ENCODE measurements at places on chromosomes 4 and X. TPM values are rescaled to one million over a fixed set of nuclear protein-coding genes. Genes with fewer than 3 reads are reported as not detected.

The ZNF630 gene
- 0.33 TPM for total RNA-seq

The CLDN22 gene
- total RNA-seq, result not detected

The YIPF7 gene
- not detected for total RNA-seq

GRCh38 chr4:38226170-38226569 is 266.0 kb downstream of the PTTG2 start:
- DNase-seq, result no peak

DNA sequence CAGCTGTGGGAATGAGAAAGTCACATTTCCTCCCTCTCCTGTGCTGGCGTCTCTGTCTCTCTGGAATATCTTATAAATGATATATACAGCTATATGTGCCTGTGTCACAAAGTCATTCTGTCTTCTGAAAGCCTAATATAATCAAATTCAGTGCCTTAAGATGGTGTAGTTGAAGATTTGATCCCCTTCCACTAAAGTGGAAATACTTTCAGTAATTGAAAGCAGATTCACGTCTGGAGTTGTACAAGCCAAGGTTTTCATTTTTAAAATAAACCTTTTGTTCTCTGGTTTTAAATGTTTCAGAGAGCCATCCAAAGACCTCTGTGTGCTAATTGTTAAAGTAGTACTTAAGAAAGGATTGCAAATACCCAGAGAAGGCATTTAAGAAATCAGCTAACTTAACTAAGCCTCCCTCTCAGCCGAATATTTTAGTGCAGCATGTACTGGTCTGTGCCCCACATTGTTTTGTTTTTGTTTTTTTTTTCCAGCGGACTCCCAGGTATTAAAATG is 206.8 kb downstream of the TENM3 start:
- DNase-seq, result no peak

DNA sequence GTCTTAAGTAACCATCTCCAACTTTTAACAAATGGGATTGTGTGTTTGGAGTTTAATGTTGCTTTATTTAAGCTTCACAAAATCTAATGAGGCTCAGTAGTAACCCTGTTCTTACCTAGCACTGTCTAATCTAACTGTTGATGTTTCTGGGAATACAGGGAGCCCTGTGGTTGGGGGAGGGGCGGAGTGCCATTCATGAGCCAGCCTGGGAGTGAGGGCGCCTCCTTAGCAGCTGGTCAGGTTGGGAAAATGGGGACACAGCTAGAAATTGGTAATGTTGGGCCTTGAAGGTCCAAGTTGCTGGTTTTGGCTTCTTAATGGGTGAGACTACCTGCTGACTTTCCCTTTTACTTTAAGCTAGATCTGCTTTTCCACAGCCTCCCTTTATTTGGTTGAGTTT is 22.9 kb upstream of the TADA2B start:
- DNase-seq, result no peak

All from body of pancreas (tissue), 4 donors.